ENCODE measurements at places on chromosomes 12 and 14.

GRCh38 chr14:74568911-74569310 lies 43.1 kb downstream of the LTBP2 start:
- no peak for DNase-seq

GRCh38 chr14:53547593-53547992 lies 394.5 kb upstream of the DDHD1 start:
- DNase-seq, result no peak

GRCh38 chr12:2582631-2583030 lies 212.1 kb upstream of the FKBP4 start:
- no peak for DNase-seq

- no peak for DNase-seq
Observed at GRCh38 chr12:75444429-75445136, 36.0 kb upstream of the GLIPR1 start.

All from cortex of kidney (tissue), 1 donor.